NCI-H1092 treated with DMSO at 0.1 percent for 48 hours (cell line): ENCODE measurements at places on chromosomes 7 and 10.

DNA sequence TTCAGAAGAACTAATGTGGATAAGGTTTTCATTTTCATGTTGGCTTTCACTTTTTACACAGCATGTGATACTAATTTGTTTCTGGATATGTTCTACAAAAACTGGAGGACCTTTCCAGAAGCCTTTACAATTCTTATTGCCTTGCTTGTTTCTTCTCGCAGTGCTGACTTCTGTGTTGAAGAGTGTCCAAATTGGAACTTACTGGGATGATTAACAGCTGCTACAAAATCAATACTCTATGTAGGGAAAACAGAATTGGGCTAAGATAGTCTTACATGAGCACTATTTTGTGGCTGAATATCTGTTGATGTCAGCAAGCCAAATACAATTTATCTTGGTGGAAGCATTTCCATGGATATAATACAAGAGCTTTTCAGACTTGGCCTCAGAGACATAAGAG, 351.2 kb downstream of the DGKB start:
- DNase-seq, result no peak

DNA sequence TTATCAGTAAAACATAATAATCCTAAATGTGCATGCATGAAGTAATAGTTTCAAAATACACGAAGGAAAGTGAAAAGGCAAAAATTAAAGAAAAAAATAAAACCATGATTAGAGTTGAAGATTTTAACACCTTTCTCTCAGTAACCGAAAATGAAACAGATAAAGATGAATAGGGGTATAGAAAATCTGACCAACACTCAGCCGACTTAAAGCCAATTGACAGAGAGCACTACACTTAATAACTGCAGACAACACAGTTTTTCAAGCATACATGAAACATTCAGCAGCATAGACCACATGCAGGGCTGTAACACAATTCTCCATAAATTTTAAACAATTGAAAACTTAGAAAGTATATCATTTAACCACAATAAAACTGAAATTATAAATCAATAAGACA, 76.1 kb downstream of the CUBN start:
- DNase-seq, result no peak

DNA sequence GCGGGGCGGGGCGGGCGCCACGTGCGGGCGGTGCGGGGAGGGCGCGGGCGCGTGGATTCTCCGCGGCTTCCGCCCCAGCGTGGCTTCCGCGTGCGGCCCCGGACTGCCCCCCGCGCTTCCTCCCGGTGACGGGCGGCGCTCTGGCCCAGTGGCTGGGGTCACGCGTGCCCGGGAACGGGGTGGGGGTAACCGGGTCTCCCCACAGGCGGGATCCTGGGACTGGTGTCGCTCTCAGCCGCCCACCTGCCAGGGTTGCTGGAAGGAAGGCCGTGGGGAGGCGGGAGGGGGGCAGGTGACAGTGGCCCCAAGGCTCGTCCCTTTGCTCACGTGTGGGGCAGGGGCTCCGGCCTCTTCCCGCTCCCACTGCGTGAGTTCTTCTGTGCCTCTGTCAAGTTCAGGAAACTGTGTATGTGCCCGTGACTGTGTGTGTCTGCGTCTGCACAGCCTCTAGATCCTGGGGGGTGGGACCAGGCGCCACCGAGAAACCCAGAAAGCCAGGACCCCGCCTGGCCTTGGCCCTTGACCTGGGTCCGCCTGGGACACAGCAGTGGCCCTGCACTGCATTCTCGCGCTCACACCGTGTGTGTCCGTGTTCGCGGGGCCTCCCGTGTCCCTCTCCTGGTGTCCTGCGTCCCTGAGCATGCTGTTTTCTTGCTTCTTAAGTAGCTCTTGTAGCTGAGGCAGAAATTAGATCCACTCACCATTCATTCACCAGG, 919 bp downstream of the MAFK start:
- DNase-seq, result peak; percentile 41

DNA sequence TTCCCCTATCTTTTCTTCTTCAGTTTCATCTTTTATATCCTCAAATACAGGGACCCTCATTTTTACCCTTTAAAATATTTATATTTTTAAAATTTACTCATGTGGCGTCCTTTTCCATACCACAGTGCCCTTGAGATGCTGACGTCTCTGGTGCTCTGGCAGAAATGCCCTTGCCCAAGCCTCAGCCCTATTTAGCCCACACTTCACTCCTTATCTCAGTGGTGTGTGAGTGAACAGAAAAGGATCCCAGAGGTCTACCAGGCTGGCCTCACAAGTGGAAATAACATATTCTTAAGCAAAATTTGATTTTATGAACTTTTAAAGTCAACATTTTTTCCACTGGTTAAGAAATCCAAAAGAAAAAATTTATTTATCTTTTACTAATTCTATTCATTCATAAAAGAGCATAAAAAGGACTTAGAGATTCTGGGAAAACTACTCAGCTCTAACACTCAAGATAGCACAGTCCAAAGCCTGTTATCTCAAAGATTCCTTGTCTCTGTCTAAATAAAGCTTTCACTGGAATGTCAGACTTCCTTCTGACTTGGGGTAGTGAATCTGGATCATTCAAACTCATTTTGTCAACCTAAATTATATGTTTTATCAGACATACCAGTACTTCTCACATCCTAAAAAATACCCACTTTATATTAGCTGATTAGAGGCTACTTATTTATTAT, at the start of gene NEBL:
NEBL (minus strand) TSS at position 166 of the 680 bp plus-strand sequence; CDS start at position 60, 106 bp downstream.
- no peak for DNase-seq

DNA sequence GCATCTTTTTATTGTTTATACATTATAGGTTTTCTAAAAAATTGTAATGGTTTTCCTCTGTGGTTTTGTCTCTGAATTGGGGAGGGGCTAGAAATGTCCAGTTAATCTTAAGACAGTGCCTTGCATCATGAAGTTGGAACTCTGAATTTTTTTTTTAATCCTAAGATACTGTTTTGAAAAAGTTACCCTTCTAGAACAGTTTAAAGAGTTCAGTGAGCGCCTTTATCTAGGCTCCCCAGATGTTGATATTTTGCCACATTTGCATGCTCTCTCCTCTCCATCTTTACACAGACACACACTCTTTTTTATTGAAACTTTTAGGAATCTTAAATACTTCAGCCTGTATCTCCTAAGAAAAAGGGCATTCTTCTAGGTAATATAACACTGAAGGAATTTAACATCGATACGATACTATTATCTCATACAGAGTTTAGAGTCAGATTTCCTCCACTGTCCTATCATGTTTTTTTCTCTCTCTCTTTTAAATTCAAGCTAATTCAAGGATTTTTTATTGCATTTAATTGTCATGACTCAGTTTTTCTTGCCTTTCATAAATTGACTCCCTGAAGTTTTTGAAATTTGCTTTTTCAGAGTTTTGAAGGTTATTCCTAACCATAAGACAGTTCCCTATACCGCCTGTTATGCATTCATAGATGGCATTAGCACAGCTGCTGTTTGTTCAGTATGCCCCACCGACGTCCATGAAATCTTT, 31.5 kb downstream of the PRKAR2B start:
- DNase-seq, result no peak

DNA sequence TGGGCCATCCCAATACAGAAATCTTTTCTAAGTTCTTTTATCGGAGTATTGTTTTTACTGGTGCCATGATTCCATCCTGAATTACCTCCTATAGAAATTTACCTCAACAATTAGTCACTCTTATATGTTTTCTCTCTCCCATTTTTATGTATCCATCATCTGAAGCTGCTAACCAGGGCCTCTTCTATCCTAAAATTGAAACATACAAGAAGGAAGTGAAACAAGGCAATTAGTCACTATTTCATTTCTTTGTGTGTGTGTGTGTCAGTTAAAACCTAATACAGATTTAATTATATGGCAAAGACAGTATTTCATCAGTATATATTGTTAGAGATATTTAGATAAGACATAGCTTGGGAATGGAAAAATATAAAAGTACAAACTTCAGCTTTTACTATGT, 148.4 kb upstream of the AHR start:
- no peak for DNase-seq

- DNase-seq, result no peak
Measured at GRCh38 chr10:72461085-72461484, 106.4 kb upstream of the DNAJB12 start.

DNA sequence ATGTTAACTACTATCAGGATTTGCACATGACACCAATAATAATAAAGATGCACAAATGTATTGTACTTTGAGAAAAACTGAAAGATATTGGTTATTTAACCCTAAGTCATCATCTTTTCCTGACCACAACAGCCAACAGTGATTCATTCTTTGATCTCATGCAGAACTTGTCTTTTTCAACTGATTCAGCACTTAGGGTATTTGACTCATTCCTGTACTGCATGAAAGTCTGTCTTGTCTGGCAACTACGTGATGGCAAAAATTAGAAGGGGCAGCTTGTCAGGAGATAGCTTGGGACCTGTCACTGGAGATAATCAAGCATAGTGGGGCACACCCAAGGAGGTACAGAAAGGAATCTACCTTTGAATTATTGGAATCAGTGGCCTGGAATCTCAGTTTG, 77.8 kb upstream of the LRRC17 start:
- no peak for DNase-seq

- no peak for DNase-seq
Measured at GRCh38 chr10:21746118-21746517, 212.1 kb downstream of the MLLT10 start.
